RWPE2 (cell line): ENCODE measurements at places on chromosomes 2 and 18.

- no peak for DNase-seq
Measured at GRCh38 chr18:63553081-63553480, 10.9 kb downstream of the SERPINB12 start.

DNA sequence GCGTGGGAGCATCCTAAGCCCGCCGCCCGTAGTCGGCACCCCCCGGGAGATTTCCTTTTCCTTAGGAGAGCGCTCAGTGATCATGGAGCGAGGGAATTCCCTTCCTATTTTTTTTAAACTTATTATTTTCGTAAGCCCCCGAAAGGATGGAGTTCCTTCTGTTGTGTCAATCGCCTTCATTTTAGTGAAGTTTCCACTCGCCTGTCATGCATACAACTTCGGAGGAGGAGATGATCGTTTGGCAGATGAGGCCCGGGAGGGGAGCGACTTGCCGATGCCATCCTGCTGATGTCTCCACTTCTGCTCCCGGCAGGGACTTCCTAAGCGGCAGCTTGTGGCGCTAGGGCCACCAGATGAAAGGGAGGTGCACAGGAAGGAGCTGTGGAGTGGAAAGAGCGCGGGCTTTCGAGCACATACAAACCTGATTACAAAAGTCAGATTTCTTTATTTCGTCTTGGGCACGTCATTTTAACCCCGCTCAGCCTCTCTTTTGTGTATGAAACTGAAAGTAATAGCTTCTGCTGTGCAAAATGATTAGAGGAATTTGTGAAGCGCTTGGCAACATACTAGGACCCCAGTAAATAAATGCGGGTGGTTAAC is at the start of gene ADGRF3:
Gene ADGRF3 (minus strand): TSS at position 336 of the 600 bp plus-strand sequence. CDS start 555 bp downstream, outside the sequence.
- no peak for DNase-seq

- no peak for DNase-seq
Measured at GRCh38 chr2:136310005-136310495, 192.1 kb upstream of the CXCR4 start.

- no peak for DNase-seq
Measured at GRCh38 chr18:22783662-22784076, 149.5 kb upstream of the RBBP8 start.

DNA sequence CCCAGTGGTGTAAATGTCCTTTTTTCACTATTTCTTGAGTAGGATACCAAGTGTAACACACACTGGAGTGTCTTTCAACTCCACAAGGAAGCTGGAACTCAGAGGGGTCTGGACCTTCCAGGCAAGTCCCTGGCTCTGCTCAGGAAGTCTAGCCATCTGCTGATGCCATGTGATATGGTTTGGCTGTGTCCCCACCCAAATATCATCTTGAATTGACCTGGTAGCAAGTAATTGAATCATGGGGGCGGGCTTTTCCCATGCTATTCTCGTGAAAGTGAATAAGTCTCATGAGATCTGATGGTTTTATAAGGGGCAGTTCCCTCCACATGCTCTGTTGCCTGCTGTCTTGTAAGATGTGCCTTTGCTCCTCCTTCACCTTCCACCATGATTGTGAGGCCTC is 99.4 kb upstream of the CDC42EP3 start:
- no peak for DNase-seq

- DNase-seq: no peak
Measured at GRCh38 chr18:22627506-22627905, 209.8 kb upstream of the CTAGE1 start.

DNA sequence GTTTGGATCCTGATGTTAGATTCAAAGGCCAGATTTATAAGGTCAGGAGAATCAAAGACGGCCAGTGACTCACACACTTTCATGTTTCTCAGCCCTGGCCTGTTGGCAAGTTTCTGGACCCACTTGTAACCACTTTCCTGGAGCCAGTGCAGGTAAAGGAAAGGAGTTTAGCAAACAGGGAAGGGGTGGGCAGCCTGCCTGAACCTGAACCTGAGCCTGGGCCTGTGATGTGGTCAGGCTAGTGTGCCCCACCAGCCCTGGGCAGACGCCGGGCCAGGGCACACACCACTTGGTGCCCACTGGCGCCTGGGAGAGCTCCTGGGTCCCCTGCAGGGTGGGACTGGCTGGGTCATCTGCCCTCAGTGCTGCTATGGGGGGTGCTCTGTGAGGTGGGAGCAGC is 100.5 kb upstream of the SPRED2 start:
- DNase-seq: no peak

GRCh38 chr2:114160263-114160981 is 270.5 kb downstream of the ACTR3 start:
- no peak for DNase-seq

- no peak for DNase-seq
Measured at GRCh38 chr2:84654414-84654813, 138.1 kb downstream of the DNAH6 start.

DNA sequence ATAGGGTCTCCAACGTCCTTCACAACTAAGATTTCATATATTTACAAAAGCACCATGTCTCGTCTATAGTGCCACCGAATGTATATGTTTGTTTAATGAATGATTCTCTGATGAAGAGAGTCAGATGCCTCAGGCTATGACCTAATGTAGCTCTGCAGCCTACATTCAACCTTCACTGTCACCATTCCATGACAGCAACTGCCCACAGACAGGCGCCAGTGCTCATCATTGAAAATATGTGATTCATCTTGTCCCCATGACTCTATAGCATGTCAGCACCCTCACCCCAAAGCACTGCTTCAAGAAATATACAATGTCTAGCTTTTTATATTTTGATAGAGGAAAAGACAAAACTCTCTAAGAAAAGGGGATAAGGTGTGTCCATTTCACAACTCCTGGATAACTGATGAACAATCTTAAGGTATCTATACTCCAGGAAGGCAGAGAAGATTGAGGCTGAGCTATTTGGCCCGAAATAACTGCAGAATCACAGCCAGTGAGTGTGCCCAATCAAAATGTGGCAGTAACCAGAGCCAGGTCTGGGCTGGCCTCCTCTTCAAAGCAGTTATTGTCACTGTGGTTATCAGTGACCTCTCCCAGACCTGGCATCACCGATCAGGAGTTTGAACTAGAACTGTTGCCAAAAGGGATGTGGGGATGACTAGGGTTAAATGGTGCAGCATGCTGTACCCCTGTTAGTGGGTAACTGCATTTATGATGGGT is 246.6 kb downstream of the SETBP1 start:
- no peak for DNase-seq
